ENCODE measurements at places on chromosomes 6 and 20.

GRCh38 chr6:37845930-37846329, 26.4 kb downstream of the ZFAND3 start:
- no peak for DNase-seq

- DNase-seq = no peak
Observed at GRCh38 chr20:11965602-11966001, 47.9 kb downstream of the BTBD3 start.

GRCh38 chr6:137677709-137678108, 183.5 kb upstream of the OLIG3 start:
- DNase-seq = no peak

DNA sequence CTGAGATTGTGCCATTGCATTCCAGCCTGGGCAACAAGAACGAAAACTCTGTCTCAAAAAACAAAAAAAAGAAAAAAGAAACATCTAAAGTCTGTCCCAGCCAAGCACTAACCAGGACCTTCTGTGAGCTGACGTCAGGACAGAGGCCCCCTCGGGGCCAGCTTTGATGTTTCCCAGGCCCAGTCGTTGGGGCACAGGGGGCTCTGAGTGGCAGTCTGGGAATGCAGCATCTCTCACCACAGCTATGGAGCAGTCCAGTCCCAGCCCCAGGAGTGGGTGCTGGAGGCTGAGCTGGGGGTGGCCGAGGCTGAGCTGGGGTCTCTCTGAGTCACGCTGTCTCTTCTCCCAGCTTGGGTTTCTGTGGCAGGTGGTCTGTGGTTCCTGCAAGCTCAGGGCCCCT, 46.0 kb upstream of the SRF start:
- no peak for DNase-seq

DNA sequence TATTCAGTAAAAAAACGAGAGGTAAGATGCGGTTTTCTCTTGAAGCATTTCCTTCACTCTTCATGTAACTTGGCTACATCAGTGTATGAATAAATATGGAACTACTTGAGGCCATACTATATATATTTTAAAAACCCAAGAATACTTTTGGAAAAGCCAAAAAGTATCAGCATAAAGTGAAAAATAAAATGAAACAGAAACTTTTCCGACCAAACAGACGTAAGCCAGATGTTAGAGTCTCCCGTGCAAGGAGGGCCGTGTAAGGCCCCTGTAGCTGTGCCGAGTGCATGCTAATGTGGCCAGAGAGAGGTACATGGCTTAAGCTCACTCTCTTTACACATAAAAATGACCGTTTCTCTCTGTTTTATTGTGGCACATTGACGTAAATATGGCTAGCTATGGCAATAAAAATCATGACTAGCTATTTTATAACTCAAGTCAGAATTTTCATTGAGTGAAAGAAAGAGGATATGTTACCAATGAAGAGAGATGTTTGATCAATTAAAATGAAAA, 140.1 kb upstream of the GMDS start:
- no peak for DNase-seq

GRCh38 chr6:44237021-44237812, 9.7 kb upstream of the HSP90AB1 start:
- DNase-seq = no peak

GRCh38 chr20:52056203-52057062, 135.1 kb downstream of the ZFP64 start:
- DNase-seq = no peak

GRCh38 chr6:153817173-153817572, 221.9 kb upstream of the OPRM1 start:
- no peak for DNase-seq

DNA sequence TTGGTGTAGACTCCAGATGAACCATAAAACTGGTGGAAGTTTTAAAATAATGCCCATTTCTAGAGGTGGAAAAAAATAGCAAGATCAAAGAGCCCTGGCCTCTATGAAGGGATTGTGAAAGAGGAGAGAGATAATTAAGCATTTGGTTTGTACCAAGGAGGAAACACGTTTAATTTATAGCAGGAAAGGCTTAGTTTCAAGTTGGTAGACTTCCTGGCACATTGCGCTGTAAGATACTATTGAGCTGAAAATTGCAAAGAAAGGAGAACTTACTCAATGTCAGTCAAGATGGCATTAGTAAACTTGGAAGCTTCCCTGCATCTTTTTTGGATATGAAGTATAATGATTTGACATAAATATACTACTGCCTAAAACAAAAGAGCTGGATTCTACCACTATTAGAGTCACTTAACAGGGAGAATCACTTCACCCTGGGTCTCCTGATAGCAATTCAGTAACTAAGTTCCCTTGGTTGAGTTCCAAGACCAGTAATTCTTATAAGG, 24.4 kb downstream of the MARCKS start:
- no peak for DNase-seq

GRCh38 chr6:162580619-162581018, 146.9 kb downstream of the PRKN start:
- DNase-seq = no peak

GRCh38 chr20:59087829-59088433, 45.3 kb upstream of the PRELID3B start:
- DNase-seq = peak; percentile 89

GRCh38 chr6:139590206-139590605, 215.8 kb upstream of the CITED2 start:
- no peak for DNase-seq

- no peak for DNase-seq
Observed at GRCh38 chr20:1377341-1377871, 15.4 kb downstream of the FKBP1A start.

- DNase-seq = no peak
Observed at GRCh38 chr6:166815629-166816028, 140.7 kb downstream of the RNASET2 start.

DNA sequence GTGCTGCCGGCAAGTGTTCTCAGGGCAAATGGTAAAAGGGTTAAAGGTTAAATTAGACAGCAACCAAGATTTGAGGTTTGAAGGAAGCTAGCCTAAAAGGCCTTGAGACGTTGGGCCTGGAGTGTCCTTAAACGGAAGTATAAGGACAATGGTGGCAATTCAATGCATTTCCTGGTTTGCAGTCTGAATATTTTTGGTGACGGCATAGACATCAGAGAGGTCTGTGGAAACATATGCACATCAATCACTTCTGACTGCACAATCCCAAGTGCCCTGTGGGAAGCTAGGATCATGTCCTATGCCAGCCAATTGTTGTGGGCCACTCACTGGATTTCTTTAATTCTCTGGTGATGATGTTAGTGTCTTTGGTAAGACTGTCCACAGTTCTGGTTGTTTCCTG, 25.7 kb upstream of the TUBB2A start:
- no peak for DNase-seq

- no peak for DNase-seq
Observed at GRCh38 chr20:45174434-45175364, at the start of gene PI3. Gene PI3, plus strand, starts transcription at chr20:45174902. Its CDS starts 21 bp downstream, at chr20:45174923.

- DNase-seq = no peak
Observed at GRCh38 chr6:163324688-163325389, 89.7 kb upstream of the QKI start.

DNA sequence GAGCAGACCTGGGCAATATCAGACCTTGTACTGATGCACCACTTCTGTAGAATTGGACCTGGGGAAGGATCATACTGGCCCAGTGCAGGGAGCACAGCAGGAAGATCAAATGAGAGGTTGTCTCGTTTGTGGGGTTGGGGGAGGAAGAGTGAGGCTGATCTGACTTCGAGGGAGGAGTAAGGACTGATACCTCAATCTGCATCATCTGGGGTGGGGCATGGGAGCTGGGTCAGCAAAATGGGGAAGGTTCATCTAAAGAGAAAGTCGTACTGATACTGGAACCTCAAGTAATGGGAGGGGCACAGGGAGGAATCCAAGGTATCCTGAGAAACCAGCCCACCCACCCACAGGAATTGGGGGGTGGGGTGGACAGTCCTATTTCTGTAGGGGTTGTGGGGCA, 3.7 kb downstream of the RNF39 start:
- no peak for DNase-seq

GRCh38 chr6:110485491-110485890, 9.1 kb upstream of the SLC22A16 start:
- no peak for DNase-seq

DNA sequence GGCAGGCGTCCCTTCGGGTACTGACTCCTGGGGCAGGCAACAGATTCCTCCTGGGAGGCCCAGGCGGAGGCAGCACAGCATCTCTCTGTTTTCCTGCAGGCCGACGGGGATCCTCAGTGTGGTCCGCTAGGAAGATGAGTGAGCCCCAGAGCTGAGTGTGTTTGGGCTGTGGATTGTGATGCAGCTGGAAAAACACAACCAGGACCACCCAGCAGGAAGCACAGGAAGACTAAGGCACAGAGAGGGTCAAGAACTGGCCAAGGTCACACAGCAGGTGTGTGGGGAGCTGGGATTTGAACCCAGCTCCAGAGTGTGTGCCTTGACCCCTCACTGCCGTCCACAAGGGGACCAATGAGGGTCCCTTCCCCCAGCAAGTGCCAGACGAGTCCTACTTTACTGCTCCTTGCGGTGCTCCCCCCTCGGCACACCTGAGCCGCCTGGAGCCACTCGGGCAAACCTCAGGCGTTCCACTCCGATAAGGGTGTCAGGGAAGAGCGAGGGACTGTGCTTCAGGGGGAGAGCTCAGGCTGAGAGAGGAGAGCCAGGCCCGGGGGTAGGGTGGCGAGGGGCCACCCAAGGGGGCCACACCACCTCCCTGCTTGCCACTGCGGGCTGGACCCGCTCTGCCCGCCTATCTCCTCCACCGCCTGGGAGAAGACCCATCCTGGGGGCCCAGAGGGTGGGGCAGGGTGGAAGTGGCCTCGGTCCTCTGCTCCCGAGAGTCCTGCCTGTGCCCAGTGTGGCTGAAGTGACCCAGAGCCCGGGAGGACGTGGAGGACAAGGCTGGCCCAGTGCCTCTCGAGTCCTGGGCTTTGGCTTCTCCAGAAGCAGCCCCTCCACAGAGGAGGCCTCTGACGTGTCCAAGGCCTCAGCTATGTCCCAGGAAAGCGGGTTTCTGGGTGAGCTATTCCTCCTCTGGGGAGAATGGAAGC, 63.3 kb downstream of the YTHDF1 start:
- no peak for DNase-seq

DNA sequence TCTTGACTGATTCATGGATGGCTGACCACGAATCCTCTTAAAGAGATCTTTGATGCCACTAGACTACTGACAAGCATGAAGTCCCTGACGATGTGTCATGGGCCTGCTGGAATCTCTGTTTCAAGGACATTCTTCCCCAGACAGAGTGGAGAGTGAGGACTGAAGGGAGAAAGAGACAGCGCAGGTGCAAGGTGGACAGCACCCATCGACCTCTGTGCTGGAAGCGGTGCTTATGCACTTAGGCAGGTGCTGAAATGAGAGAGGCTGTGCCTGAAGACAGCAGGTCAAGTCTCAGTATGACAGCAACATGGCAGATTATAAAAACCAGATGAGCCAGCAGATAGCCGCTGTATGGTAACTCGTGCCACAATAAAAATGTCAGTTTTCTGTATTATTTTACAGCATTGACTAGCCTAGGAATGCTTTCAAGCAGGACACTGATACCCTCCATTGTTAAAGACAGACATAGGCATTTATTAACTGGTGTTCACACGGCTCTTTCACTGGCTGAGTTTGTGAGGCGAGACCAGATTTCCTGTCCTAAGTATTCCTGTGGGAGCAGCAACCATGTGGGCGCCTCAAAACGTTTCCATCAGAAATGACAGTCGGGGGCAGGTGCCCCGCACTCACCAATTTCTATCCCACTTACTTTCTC, 47.5 kb downstream of the FOXC1 start:
- no peak for DNase-seq

- DNase-seq = no peak
Observed at GRCh38 chr6:113067612-113068275, 720.6 kb downstream of the RFPL4B start.

- DNase-seq = no peak
Observed at GRCh38 chr6:4521070-4521469, 255.1 kb upstream of the CDYL start.

GRCh38 chr6:85565736-85566135, 27.9 kb downstream of the SNX14 start:
- no peak for DNase-seq

DNA sequence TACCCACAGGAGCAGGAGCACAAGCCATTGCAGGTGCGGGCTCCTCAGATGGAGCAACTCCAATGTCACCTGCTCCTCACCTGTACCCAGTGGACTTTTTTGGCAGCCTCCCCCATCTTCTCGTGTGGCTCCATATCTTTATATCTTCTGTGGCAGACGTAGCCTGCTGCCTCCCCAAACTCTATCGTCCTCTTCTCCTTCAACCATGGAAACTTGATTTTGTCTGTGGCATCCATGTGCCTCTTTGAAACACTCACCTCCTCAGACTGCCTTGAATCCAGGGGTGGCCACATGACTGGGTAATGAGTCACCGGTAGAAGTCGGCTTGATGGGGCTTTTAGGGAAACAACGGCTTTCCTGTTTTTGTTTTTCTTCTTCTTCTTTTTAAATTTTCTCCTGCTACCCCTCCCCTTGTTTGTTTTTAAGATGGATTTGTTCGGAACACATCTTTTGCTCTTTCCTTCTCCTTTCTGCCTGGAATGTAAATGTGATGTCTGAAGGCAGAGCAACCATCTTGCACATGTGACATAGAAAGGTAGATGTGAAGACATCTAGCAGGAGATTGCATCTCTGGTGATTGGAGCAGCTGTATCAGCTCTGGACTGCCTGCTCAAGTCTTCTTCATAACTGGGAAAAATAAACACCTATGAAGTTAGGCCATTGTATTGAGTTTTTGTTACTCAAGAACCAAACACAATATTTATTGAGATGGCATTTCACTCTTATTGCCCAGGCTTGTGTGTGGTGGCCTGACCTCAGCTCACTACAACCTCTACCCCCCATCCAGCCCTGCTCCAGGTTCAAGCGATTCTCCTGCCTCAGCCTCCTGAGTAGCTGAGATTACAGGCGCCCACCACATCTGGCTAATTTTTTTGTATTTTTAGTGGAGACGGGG, 69.9 kb upstream of the DDR1 start:
- no peak for DNase-seq

GRCh38 chr6:73514746-73515110, 6.1 kb downstream of the EEF1A1 start:
- no peak for DNase-seq

DNA sequence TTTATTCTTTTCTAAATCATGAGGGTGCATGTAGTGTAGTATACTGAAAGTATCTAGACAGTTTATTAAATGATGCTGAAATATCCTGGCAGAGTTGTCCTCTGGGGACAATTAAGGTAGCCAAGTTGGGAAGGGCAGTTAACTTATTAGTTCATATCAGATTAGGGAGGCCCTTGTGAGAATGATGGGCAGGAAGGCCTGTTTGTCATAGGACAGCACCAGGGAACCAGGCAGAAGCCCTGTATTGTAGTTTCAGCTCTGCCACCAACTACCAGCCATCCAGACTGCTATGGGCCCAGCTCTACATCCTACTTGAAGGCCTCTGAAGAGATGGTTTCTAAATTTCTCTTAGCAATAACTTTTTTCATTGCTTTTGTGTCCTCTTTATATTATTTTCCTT, 4.0 kb downstream of the MYLIP start:
- DNase-seq = no peak

GRCh38 chr6:110864824-110865223, 9.8 kb upstream of the AMD1 start:
- DNase-seq = no peak
